ENCODE measurements at places on chromosomes 1 and 21.

- no peak for DNase-seq
Measured at GRCh38 chr1:41486053-41486370, 1.5 kb upstream of the EDN2 start.

- DNase-seq: no peak
Measured at GRCh38 chr21:45580181-45580575, 37.9 kb upstream of the SLC19A1 start.

DNA sequence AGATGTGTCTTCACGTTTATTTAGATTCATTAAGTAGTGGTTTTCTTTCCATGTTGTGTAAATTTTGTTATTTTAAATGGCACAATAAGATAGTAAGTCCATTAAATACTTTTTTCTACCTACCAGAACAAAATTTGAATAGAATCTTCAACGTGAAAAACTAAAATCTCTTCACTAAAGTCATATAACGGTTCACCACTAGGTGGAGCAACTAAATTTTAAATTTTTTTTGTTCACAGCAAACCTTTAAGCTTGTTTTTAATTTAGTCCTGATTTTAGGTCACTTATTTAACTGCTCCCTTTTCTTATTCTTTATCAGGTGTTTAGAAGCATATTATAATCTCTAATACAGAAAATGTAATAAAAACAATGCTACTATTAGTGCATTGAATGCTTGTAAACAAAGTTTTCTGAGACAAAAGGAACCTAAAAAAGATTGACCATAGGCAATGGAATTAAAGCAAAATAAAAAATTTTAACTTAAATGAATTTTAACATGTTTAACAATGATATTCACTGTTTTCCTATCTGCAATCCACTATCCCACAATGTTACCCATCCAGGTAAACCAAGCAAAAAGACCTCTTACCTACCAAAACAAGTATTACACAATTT is 28.3 kb upstream of the PKN2 start:
- DNase-seq: peak; percentile 19

DNA sequence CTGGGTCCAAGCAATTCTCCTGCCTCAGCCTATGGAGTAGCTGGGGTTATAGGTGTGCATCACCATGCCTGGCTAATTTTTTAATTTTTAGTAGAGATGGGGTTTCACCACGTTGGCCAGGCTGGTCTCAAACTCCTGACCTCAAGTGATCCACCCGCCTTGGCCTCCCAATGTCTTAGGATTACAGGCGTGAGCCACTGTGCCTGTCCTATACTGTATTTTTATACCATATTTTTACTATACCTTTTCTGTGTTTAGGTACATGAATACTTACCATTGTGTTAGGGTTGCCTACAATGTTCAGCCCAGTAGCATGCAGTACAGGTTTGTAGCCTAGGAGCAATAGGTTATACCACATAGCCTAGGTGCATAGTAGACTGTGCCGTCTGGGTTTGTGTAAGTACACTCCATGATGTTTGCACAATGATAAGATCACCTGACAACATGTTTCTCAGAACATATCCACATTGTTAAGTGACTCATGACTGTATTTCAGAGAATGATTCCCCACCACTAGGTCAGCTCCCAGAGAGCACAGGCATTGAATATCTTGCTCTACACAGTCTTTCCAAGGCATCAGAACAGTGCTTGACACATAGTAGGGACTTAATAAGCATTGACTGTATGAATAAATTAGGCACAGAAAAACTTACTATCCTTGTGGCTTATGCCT is 6.0 kb upstream of the CITED4 start:
- DNase-seq: no peak

DNA sequence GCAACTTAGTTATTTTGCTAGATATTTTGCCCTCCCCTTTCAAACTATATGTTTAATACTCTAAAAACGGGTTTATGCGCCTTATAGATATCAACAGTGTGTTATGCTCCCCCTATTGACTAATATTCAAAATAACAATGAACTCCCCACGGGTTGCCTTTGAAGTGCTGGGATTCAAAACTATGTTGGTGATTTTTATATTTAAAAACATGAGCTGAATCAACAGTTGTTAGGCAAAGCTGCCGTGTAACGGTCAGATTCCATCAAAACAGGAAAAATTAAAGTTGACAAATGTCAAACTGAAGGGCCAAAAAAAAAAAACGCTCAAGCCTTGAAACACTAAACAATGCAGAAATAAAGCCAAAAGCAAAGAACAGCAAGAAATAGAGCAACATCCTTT is 2.5 kb downstream of the TGFBR3 start:
- DNase-seq: no peak

- no peak for DNase-seq
Measured at GRCh38 chr1:164361927-164362326, 197.1 kb upstream of the PBX1 start.

DNA sequence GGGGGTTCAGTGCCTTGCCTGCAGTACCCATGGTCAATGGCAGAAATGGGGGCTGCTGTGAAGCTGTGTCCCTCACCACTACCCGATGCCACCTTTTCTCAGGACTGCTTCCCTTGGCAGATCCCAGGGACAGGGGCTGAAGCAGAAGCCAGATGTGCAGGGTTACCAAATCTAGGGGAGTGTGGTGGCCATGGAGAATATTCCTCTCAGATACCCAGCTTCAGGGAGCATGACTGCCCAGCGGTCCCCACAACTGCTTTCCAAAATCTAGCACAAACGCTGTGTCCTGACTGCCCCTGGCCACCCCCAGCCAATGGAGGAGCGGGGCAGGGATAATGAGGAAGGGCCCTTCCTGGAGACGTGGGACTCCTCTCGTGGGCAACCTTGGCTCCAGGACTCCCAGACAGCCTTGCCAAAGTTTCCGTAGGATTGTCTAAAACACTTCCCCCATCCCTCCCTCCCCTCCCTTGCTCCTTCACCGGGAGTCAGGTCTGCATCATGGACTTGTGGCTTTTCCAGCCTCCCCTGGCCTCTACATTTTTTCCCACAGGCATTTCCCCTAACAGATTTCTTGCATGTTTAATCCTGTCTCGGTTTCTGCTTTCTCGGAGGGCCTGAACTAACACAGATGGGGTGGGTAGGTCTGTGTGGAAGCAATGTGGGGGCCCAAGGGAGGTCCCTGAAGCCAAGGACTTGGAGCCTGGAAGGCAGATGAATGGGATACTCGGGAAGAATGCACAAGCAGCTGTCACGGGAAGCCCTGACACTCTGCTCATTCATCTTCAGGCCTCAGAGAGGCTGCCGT is 80.5 kb downstream of the OMA1 start:
- DNase-seq: no peak

DNA sequence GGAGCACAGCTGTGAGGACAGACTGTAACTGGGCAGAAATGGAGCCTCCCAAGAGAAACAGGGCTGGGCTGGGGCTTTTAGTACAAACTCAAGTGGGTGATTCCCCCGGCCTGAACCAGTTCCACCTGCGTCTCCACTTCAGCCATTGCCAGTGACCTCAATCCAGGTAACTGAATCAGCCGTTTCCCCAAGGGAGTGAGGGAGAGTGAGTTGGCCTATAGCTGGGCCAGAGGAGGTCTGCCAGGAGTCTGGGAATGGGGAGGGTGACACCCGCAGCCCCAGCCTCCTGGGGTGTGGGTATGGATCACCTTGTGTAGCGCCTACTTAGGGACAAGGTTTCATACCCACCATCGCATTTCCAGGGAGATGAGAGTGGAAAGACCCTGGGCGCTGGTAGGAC is 8.5 kb downstream of the SLC26A9 start:
- no peak for DNase-seq

- DNase-seq: no peak
Measured at GRCh38 chr1:208006258-208006920, 95.5 kb upstream of the CD34 start.

DNA sequence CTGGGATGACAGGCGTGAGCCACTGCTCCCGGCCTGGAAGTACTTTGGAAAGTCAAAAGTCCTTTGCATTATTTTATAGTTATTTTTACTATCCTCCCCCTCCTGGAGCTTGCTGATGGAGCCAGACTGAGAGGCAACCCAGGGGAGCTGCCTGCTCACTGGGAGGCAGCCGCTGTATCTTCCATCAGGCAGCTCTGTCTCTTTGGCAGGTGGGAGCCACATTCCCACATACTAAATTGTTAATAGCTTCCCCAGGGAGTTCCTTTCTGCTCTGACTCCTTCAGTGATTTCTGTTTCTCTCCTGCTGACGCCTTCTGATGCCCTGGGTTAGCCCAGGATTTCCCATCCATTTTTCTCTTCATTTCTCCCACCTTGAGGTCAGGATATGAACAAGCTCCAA is 4.9 kb upstream of the OPRD1 start:
- DNase-seq: no peak

- no peak for DNase-seq
Measured at GRCh38 chr1:14439015-14439414, 159.5 kb upstream of the KAZN start.

GRCh38 chr1:98516306-98516705 is 145.2 kb upstream of the SNX7 start:
- DNase-seq: no peak
